Stimulated activated CD4-positive, alpha-beta T cell treated with anti-CD3 and anti-CD28 coated beads, Interleukin-1b, Interleukin-23, amount 100 ng/mL, for 1 hour (primary cell): ENCODE measurements at places on chromosomes 7 and 10.

DNA sequence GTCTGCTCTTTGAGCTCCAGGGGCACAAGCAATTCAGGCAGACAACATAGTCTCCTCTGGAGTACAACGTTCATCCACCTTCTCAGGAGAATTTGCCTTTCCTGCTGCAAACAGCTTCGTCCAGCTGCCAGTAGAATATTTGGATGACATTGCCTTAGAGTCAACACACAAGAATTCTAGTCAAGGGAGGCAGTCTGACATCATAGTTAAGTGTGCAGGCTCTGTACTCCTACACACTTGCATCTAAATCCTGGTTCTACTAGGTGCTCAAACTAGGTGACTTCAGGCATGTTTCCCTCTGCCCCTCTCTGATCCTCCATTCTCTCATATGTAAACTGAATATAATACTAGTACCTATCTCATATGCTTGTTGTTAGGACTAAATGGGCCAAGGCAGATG lies 314.8 kb downstream of the HPSE2 start:
- no peak for DNase-seq

- DNase-seq = no peak
Measured at GRCh38 chr7:87852306-87852705, 23.9 kb downstream of the SLC25A40 start.

GRCh38 chr7:102146122-102146521 lies 140.5 kb upstream of the SH2B2 start:
- DNase-seq = no peak

DNA sequence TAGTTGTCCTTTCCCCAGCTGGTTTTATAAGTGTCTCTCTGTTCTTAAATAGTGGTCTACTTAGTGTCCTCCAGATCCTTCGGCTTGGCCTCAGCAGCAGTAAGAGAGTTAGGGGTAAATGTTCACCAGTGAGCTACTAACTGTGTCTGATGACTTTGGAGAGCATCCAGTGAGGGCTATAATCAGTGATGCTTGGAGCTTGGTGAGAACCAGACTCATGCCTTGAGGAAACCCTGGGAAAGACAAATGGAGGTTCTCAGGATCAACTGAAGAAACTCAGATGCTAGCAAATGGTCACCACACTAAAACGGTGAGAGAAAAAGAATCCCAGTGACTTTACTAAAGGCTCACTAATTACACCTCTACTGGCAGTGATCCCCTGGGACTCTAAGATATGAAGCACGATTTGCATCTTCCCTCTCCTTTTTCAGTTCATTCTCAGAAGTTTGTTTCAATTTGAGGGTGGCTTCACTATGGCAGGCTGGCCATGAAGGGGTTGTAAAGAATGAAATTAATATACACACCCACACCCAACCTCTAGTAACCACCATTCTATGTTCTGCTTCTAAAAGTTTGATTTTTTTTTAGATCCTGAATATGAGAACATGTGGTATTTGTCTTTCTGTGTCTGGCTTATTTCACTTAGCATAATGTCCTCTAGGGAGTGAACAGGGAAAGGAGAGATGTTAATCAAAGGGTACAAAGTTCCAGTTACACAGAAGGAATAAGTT lies 177.9 kb downstream of the PDE1C start:
- no peak for DNase-seq

DNA sequence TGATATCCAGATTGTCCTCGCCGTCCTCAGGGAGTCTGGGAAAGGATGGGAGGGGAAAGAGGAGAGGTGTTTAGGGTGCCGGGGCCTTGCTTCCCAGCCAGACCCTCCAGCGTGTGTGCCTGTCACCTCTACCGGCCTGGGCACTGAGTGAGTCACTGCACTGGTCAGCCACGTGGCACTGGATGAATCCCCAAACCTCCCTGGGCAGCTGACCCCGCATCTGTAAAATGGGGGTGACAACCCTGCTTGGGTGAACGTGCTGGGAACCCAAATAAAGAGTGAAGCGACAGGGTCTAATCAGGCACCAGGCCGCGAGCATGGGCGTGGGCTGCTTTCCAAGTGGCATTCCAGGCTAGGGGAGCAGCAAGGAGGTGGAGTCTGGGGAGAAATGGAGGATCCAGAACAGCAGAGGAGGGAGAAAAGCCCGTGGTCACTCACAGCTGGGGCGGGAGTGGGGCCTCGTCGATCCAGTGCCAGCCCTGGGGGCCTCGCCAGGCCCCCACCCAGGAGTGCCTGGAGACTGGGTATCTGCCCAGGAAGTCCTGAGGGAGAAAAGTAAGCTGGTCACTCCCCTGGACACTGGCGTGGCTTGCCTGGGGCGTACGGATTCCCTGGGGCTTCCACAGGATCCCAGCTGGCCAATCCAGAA lies 29.7 kb downstream of the KLRG2 start:
- no peak for DNase-seq

GRCh38 chr7:696812-697551 lies 29.5 kb upstream of the DNAAF5 start:
- DNase-seq = no peak
